ENCODE measurements at places on chromosomes 5 and 9.

- no peak for DNase-seq
Measured at GRCh38 chr5:170451747-170452365, 52.0 kb upstream of the KCNIP1 start.

DNA sequence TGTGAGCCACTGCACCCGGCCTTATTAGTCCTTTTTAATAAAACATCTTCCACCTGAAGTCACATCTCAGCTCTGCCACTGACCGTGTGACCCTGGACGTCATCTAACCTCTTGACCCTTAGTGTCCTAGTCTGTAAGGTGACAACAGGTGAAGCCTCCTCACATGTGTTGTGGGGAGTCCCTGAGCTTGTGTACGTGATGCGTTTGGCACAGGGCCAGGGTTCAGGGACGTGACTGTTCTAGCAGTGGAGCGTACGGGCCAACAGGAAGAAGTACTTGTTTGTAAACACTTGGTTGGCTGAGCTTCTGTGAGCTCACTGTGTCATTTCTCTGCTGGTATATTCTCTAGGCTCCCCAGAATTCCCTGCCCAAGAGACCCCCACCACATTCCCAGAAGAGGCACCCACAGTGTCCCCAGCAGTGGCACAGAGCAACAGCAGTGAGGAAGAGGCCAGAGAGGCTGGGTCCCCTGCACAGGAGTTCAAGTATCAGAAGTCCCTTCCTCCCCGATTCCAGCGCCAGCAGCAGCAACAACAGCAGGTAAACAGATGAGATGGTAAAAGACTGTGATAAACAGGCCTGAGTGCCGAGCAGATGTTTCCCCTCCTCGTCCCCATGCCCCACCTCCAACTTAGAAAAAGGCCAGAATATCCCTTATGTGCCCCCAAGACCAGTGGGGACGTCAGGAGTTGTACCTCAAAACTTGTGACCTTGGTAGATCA lies 35.3 kb upstream of the POMT1 start:
- no peak for DNase-seq

DNA sequence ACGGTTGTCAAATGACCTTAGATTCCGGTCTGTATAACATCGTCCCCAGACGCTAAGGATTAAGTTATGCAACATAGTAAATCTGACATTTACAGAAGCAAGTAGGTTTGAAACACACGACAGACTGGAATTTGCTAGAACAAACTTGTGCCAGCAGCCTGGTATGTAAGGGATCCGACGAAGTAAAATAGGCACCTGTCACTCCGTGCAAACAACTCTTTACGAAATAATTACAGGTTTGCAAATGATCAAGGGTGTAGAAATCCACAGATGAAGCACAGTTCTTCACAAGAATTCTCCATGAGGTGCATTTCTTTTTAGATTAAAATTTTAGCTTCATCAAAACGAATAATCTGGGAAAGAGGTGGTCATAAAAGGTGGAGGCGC lies 508 bp downstream of the MOCS2 start:
- no peak for DNase-seq

DNA sequence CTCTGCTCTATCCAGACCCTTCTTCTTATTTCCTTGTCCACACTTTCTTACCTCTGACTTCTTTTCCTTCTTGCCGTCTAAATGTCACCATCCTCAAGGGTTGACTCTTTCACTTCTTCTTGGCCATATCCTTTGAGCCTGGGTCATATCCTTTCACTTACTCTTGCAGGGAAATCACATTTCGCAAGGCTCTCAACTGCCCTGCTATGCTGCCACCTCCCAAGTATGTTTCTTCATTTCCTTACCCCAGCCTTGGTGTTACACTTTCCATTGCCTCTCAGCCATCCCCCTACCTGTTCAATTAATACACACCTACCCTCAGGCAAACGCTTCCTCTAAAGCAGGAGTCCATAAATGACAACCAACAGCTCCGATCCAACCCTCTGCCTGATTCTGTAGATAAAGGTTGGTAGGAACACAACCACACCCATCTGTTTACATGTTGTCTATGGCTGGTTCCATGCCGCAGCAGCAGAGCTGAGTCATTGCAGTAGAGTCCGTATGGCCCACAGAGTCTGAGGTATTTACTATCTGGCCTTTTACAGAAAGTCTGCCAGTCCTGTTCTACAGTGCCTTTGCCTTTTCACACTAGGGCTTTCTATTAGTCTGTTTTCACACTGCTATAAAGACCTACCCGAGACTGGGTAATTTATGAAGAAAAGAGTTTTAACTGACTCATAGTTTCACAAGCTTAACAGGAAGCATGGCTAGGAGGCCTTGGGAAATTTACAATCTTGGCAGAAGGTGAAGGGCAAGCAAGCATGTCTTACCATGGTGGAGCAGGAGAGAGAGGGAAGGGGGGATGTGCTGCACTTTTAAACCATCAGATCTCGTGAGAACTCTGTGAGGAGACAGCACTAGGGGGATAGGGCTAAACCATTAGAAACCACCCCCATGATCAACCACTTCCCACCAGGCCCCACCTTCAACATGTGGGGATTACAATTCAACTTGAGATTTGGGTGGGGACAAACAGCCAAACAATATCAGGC lies 97.9 kb downstream of the SV2C start:
- no peak for DNase-seq

- peak; percentile 49 for DNase-seq
Measured at GRCh38 chr5:150428106-150428876, 15.6 kb upstream of the CD74 start.

DNA sequence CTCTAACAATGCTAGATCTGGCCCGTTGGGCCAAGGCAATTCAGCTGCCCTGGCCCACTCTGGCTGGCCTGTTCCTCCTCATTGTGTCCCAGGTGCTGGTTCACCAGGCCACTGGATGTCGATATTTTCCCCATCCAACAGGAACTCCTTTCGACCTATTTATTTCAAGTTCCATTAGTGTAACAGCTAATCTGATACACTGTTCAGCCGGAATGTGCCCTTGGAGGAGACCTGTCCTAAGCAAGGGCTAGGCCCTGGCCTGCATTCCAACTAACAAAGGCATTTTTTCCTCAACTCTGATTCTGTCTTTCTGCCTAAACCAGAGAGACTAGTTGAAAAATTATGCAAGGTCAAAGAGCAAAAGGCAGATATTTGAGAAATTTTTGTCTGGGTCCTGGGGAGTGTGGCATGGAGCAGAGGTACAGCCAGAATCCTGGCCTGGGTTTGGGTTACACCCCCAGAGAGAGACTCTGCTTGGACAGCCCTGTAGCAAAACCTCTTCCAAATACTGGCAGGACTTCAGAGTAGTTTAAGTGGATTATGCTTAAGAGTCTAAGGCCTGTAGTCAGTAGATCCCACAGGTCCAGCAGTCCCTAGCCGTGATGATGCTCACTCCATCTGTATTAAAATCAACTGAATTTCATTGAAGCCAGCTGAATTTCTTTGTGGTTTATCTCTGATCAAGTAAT lies 36.1 kb downstream of the MARCHF11 start:
- no peak for DNase-seq

- no peak for DNase-seq
Measured at GRCh38 chr9:130325921-130326320, 60.4 kb downstream of the HMCN2 start.

DNA sequence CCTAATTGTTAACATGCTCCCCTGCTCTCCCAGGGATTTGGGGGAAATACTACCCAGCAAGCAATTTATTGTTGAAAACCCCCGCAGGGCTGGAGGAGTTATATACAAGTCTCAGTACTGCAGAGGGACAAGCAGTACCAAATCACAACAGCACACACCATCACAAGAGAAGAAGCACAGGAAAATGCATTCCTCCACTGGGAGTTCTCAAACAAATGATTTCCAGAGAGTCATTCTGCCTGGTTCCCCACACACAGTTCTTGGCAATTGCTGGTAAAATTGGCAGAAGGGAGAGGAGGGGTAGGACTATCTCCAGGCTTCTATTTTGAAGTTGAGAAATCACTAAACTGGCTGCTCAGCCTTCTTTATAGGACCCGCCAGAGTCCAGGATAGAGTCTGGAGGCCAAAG lies 16.8 kb downstream of the SIL1 start:
- DNase-seq, result peak; percentile 26

- DNase-seq, result no peak
Measured at GRCh38 chr5:56529666-56530430, 285.5 kb upstream of the MAP3K1 start.

DNA sequence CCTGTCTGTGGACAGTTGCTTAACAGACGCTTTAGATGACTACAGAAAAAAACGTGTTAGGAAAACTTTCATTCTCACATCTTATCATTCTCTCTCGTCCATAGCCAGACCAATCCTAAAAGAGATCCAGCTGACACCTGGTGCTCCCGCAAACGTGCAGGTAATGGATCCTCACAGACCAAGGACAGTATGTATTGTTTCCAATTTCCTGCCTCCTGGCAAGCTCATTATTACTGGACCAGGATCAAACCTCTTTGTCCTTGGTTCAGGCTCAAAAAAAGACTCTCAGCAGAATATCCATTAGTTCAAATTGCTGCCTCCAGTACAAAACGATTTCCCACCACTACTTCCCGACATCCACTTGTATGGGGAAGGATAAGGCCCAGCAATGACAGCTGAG lies 62.4 kb downstream of the SERINC5 start:
- no peak for DNase-seq

- DNase-seq, result no peak
Measured at GRCh38 chr5:108743846-108744245, 3.9 kb upstream of the FER start.
